Activated naive CD4-positive, alpha-beta T cell treated with anti-CD3 and anti-CD28 coated beads for 36 hours (primary cell): ENCODE measurements at places on chromosomes 12 and 14. TPM values are rescaled to one million over a fixed set of nuclear protein-coding genes. Genes with fewer than 3 reads are reported as not detected.

DNA sequence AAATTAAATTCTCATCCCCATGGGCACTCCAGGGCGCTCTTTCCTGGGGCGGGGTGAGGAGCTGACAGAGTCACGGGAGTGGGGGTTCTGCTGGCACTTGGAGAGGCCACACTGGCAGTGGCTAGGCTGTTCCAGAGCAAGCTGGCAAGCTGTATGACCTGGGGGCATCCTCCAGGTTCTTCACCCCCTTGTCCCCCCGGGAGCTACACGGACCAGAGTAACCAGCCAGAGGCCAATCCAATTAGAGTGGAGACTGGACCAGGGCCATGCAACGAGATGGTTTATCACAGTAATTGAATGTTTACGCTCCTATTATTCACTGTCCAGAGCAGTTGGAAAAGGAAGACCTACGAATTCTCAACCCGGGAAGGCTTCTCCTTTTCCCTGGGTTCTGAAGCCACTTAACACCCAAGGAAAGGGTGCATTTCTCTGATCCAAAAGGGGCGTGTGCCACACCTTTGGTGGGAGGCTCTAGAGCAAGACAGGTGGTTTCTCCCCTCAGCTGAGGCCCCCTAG lies 43.8 kb upstream of the PNMA1 start:
- no peaks in the 10 kb centered on the region for H3K27me3 ChIP-seq
- no peak for DNase-seq
- H3K4me3 ChIP-seq = peak overlapping the region; percentile 91
- peaks cover 78% of the 10 kb centered on the region for H3K4me1 ChIP-seq
- H3K36me3 ChIP-seq = peaks cover 18% of the 10 kb centered on the region
- H3K27ac ChIP-seq = peak overlapping the region; percentile 95

Gene MNAT1
- total RNA-seq = 44.0 TPM

Gene NINJ2
- 2.5 TPM for total RNA-seq

DNA sequence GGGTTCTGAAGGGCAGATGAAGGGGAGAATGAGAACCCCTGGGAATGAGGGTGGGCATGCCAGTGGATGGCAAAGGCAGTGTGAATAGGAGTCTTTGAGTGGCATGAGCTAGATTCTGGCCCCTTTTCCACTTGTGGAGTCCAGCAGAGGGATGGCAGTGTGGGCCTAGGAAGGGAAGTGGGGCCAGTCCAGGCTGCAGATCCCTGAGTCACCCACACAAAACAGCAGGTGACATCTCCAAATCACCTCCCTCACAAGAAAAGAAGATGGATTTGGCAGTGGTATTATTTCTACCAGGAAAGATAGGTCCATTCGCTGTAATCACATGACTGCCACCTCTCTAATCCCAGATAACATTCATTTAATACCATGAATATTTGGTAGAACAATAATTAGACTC lies 151.3 kb downstream of the TTC7B start:
- no peak for DNase-seq
- no peak overlapping the region for H3K4me3 ChIP-seq
- no peaks in the 10 kb centered on the region for H3K27me3 ChIP-seq
- H3K27ac ChIP-seq = no peak overlapping the region

GRCh38 chr14:64266239-64266638 lies 27.9 kb downstream of the ESR2 start:
- H3K27me3 ChIP-seq = no peaks in the 10 kb centered on the region
- no peak for DNase-seq
- H3K36me3 ChIP-seq = no peaks in the 10 kb centered on the region
- H3K4me3 ChIP-seq = no peak overlapping the region
- no peak overlapping the region for H3K27ac ChIP-seq

DNA sequence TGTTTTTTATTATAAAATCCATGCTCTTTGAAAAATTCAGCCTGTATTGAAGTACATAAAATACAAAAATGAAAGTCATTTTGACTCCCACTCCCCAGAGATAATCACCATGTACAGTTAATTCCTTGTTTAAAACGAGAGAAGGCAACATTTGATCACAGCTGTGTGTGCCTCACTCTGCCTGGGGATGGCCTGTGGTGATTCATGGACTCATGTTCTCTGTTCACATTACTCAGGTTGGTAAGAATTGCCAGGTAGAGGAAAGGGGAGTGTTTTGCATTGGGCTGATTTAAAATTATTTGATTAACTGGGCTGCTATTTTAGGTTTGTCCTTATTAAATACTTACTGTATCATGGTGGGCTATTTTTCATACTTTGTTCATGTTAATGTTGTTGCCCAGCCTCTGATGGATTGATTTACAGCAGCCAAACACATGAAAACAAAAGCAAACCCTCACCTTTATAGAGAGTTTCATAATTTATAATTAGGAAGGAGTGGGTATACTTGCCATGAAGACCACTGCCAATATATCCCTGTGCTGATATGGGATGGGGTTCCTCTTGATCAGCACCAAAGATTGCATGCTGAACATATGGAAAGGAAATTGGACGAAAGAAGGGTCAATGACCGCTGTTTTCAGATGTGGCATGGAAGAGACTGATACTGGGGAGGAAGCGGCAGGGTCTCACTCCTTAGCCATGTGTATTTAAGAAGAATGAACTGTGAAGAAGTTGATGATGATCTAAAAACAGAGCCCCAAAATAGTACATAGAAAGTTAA lies 3.0 kb downstream of the ZBTB1 start:
- peak overlapping the region; percentile 36 for H3K4me3 ChIP-seq
- peaks cover 61% of the 10 kb centered on the region for H3K4me1 ChIP-seq
- no peaks in the 10 kb centered on the region for H3K27me3 ChIP-seq
- H3K27ac ChIP-seq = peak overlapping the region; percentile 99
- peak; percentile 78 for DNase-seq
- H3K36me3 ChIP-seq = peaks cover 10% of the 10 kb centered on the region
